ENCODE measurements at places on chromosomes 6 and 20.

DNA sequence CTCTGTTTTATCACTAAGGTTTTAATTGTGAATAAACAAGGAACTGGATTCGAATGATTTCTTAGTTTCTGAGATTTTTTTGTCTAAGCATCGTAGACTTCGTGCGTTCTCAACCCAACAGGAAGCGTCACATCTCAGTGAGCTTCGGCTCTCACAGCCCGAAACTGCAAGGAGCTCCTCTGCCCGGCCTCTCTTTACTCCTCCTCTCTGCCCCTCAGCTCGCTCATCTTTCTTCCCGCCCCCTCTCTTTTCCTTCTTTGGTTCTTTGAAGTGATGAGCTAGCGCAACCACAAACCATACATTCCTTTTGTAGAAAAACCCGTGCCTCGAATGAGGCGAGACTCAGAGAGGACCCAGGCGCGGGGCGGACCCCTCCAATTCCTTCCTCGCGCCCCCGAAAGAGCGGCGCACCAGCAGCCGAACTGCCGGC lies 480 bp upstream of the NT5E start:
- no peak for DNase-seq

GRCh38 chr6:7232351-7232750 lies 80.6 kb downstream of the SSR1 start:
- no peak for DNase-seq

DNA sequence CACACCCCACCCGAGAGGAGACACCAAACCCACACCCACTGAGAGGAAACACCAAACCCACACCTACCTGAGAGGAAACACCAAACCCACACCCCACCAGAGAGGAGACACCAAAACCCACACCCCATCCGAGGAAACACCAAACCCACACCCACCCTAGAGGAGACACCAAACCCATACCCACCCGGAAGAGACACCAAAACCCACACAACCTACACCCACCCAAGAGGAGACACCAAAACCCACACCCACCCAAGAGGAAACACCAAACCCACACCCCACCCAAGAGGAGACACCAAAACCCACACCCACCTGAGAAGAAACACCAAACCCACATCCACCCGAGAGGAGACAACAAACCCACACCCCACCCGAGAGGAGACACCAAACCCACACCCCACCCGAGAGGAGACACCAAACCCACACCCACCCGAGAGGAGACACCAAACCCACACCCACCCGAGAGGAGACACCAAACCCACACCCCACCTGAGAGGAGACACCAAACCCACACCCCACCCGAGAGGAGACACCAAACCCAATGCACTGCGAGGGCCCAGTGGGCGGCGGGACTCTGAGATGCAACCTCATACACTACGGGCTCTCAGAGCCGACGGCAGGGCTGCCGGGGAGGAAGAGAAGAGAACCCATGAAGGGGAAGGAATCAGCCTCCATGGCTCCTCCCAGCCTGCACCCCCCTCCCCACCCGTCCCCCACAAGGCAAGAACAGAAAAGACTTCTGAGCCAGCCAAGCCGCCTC lies 83.3 kb downstream of the TAF4 start:
- DNase-seq, result no peak

GRCh38 chr6:113979937-113980336 lies 9.0 kb upstream of the HDAC2 start:
- no peak for DNase-seq

DNA sequence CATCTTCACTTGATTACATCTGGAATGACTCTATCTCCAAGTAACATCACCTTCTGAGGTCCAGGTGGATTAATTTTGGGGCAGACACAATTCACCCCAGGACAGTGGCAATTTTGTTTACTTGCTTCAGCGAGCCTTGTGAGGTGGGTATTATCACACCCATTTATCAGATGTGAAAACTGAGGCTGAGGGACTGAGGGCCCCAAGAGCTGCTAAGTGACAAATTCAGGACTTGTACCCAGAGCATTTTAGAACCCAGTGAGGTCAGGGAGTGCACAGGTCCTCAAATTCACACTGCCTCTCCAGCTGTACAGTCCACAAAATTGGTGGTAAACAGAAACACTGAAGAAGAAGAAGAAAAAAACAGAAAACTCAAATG lies 125.2 kb upstream of the PMEPA1 start:
- DNase-seq, result no peak

- DNase-seq, result no peak
Observed at GRCh38 chr6:31126396-31127175, 6.3 kb upstream of the CDSN start.

DNA sequence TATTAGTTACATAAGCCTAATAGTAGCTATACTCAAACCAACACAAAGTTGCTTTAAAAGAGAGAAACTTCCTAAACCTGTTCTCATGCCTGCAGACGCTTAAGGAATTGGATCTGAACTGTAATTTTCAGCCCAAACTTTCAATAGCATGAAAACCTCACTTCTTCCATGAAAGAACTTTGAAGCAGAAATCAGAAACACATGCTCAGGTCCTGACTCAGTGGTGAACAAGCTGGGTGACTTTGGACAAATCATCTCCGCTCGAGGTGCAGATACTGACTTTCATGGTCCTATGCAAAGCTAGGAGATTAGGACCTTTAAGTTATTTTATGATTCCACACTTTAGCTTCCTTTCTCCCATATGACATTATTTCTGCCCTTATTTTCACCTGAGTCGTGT lies 36.5 kb downstream of the NOX3 start:
- no peak for DNase-seq

GRCh38 chr6:5398530-5398929 lies 137.2 kb downstream of the FARS2 start:
- peak; percentile 43 for DNase-seq

- DNase-seq, result peak; percentile 7
Observed at GRCh38 chr6:153553627-153554026, 422.5 kb upstream of the RGS17 start.

- DNase-seq, result no peak
Observed at GRCh38 chr6:39008737-39009136, 39.8 kb upstream of the GLP1R start.

DNA sequence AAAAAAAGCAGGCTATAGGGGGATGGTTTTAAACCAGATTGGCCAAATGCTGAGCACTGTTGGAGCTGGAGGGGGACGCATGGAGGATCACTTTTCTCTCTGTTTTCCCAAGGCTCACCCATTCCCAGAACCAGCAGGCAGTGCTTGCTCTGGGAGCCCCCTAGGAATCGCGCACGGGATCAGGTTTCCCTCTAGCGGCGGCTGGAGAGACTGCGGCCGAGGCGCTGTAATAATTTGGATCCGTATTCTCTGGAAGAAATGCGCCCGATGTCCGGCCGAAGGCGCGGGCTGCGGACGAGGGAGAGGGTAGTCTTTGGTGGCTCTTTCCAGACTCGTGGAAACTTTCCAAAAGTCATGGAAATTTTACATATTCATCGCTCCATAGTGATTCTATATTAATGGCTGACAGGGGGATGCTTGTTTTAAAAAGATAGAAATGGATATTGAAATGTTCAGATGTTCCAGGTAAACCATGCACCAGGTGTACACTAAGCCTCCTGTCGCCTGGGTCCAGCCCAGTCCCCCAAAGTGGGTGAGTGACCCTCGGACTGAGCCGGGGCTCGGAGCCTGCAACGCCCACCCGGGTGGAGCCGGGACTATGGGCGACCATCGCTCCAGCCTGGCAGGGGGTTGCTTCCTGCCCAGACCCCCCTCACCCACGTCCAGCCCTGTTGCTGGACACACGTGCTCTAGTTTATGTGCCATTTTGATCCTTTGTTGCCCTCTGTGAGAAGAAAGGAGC lies 78.7 kb upstream of the PHACTR3 start:
- DNase-seq, result peak; percentile 29

GRCh38 chr6:52103623-52104022 lies 16.2 kb upstream of the PKHD1 start:
- no peak for DNase-seq

DNA sequence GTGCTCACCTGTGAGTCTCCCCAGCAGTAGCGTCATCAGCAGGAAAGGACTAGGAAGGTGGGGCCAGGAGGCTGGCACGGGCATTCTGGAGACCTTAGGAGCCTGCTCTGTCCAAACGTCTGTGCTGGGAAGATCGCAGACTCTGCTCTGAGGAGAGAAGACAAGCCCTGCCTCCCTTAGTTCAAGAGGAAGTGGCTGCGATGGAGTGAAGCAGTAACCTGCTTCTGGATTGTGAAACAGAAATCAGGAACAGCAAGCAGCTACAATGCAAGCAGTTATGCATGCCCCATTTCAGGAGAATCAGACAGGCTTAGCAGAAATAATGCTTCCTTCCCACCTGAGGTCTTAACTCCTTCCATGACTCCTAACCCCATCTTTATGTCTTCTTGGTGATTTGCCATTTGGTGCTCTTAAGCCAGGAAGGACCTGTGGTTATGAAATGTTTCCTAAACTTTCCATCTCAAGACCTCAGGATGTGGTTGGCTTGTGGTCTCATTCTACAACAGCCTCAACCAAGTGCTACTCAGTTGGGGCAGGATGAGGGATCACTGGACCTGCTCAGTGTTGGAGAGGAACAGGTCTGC lies at the start of gene SIRPB1:
SIRPB1 (minus strand) TSS at position 149 of the 584 bp plus-strand sequence; CDS start at position 84, 65 bp downstream.
- DNase-seq, result no peak

DNA sequence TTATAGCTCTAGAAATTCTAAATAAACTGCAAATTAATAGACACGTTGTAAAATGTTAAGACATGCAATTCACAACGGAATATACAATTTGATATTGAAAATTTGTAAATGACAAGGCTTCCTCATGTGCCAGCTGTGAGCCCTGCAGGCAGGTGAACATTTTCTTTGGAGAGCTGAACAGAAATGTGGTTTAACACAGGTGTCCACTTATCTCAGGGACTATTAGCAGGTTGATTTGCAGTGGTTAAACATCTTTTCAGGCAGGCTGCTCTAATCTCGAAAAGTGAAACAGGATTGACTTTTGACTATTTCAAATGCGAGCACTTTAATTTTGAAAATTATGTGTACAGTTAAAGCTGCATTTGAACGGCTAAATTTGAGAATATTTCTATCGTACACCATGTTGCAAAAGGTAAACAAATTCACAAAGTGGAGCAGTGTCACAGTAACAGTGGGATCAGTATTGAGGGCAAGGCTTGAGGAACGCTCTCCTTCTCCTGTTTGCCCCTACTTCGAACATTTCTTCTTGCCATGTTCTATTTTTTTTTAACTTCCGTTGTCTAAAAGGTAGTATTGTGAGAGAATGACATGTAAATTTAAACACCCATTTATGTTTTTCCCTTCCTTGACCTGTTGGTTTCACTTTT lies 210.8 kb downstream of the CDKAL1 start:
- DNase-seq, result no peak

DNA sequence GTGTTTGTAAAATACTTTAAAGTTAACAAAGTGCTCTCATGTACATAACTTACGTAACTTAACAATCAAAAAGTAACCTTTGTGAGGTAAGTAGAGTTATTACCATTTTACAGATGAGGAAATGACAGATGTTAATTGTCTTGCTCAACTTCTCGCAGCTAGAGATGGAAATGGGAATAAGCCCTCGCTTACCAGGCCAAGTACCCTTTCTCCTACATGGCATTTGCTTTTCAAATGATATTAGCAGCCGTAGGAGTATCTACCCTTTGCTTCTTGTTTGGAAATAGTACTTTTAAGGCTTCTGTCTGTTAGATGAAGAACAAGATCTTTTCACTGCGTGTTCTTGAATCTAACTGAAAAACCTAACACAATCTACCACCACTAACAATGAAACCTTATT lies 15.5 kb downstream of the STX11 start:
- no peak for DNase-seq

DNA sequence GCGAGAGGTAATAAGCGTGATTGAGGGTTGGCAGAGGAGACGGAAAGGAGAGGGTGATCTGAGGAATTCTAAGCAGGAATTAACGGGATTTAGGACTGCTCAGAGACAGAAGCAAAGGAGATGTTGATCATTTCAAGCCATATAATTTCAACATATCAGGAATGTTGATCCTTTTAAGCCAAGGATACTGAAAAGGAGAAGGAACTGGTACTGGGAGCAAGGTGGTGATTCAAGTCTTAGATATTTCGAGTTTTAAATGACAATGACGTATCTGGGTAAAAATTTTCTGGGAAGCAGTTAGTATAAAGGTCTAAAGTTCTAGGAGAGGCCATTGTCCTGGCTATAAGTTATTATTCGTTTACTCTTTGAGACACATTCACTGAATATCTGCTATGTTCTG lies 91.3 kb upstream of the OGFRL1 start:
- DNase-seq, result no peak

DNA sequence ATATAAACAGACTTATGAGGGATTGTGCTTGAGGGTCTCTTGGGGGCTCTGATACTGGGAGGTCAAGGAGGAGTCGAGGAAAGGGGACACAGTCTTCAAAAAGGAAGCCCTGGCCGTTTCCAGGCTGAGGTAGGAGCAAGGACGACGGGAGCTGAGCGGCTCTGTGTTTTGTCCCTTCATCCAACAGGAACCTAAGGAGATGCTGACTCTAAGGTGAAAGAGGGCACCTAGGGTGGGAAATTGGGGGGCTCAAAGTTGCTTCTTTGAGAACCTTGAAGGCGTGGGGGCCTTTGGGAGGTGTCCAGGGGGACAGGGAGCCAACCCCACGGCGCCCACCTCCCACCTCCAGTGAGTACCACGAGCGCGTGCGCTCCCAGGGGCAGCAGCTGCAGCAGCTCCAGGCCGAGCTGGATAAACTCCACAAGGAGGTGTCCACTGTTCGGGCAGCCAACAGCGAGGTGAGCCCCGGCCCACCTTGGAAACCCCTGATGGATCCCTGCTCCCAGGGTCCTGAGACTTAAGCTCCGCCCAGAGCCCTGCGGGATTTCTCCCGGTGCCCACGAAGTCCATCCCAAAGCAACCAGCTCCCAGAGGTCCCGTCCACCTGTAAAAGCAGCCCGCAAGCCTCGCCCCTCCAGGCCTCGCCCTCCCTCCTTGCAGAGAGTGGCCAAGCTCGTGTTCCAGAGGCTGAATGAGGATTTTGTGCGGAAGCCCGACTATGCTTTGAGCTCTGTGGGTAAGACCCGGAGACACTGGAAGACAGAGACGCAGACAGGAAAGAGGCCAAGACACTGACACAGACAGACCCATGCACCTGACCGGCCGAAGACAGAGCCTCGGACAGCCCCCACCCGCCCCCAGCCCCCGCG lies 2.9 kb downstream of the SPAG4 start:
- DNase-seq, result no peak

GRCh38 chr6:17798477-17799154 lies 91.9 kb upstream of the NUP153 start:
- no peak for DNase-seq

GRCh38 chr6:118101220-118101619 lies 194.2 kb downstream of the SLC35F1 start:
- DNase-seq, result no peak

DNA sequence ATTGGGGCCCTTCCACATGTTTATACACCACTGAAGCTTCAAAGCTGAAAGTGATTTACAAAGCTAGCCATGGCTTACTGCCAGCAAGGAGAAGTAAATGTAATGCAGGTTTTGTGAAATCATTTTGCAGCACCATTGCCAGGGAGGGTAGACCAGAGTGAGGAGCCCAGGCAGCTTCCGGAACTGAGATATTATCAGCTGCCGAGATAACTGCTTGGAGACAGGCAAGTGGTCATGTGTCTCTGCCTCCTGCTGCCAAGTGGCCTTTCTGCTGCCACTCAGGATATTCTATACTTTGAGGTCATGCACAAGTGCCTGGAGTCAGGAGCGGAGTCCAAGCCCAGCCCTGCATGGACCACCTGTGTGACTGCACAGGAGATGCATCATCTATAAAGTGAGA lies 160.2 kb downstream of the SYNDIG1 start:
- DNase-seq, result no peak

All from HCT116 (cell line).